ENCODE measurements at places on chromosomes 2 and 18.

GRCh38 chr2:49972699-49973098 is 818.4 kb upstream of the FSHR start:
- DNase-seq: no peak

DNA sequence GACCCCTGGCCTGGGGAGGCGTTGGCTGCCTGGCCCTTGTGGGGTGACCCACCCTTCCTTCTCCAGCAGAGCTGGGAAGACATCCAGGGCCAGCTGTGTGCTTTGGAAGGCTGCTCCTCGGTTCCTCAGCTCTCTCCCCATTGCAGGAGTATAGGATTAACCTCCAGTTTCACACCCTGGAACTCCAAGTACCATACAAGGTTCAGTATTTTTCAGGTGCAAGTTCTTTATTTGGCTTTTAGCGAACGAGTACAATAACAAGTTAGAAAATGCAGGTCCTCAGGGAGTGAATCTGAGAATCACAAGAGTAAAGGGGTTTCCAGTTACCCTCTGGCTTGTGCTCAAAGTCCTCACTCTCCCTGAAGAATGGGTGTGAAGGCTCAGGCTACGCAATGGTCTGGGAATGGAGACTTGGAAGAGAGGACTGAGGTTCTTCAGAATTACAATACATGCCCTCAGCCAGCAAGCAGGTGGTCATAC is 101.2 kb downstream of the APOB start:
- no peak for DNase-seq

GRCh38 chr18:7813131-7813530 is 246.0 kb downstream of the PTPRM start:
- DNase-seq: no peak

DNA sequence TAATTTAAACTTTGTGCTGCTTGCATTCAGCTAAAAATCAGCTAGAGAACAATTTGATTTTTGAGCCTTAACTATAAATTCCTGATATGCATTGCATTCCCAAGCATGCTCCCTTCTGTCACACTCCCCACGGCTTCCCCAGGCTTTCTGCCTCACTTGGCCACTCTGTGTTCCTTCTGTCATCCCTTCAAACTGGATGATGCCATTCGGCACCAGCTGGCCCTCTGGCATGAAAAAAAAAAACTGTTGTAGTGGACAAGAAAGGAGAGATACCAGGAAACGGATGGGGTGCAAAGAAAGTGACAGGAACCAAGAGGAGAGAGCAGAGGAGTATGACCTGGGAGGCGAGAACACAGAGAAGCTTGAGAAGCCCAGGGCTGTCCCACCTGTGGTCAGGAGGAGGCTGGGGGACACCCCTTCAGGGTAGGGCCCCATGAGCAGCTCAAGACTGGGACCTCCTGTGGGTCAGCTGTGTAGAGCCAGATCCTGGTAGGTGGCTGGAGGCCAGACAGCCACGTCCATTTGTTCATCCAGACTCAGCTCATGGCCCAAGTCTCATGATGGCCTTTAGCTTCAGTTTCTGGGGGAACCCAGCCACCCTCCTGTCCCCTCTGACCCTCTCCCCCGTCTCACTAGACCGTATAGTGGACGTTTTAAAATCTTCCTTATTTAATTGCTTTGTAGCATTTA is 211.8 kb downstream of the GBX2 start:
- no peak for DNase-seq

DNA sequence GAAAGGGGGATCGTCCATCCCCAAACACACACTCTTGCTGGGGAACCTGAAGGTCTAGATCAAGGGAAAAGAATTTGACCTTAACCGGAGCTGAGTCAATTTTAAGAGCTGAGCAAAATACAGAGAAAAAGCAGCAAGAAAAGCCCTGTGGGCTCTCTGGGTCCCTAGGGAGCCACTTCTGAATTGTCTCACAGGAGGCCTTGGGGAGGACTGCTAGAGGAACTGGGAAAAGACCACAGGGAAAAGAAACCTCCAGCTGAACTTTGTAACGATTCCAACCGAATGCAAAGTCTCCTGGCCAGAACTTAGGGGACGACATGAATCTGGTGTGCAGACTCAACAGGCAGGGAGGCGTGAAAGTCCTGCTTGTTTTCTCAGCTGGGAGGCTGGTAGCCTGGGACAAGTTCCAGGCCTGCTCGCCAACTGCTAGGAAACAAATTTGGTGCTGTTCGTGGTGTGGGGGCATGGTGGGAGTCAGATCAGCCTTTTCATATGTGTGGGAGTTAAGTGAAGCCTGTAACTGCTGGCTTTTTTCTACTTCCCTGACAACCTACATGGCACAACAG is 644.6 kb upstream of the CNTNAP5 start:
- no peak for DNase-seq

GRCh38 chr2:42931818-42932195 is 139.4 kb upstream of the HAAO start:
- no peak for DNase-seq

GRCh38 chr2:8204711-8205110 is 477.1 kb upstream of the ID2 start:
- DNase-seq: no peak

- DNase-seq: no peak
Observed at GRCh38 chr18:8006979-8007378, 439.9 kb downstream of the PTPRM start.

- no peak for DNase-seq
Observed at GRCh38 chr2:65024149-65024829, 31.9 kb upstream of the CEP68 start.

- no peak for DNase-seq
Observed at GRCh38 chr2:69789772-69790600, 39.5 kb upstream of the GMCL1 start.

- no peak for DNase-seq
Observed at GRCh38 chr2:24832521-24832920, 39.3 kb downstream of the CENPO start.

GRCh38 chr2:54770211-54770610 is 46.7 kb downstream of the EML6 start:
- DNase-seq: no peak

DNA sequence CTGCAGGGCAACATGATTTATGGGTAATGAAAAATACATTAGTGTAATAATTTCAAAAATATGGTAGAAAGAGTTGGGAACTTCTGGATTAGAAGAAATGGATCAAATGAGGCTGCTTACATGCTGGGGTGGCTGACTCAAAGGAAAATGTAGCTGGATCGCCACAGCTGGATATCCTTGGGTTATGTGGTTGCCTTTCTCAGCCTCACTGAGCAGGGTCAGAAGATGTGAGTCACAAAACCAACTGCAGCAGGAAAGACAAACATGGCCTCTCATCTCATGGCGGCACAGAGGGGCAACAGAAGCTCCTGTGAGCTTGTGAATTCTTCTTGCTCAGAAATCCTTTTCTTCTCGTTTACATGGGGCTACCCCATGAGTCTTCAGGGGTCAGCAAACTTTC is 317.1 kb upstream of the SPRED2 start:
- DNase-seq: no peak

GRCh38 chr2:146532509-146533147 is 1312.2 kb upstream of the ACVR2A start:
- DNase-seq: no peak

DNA sequence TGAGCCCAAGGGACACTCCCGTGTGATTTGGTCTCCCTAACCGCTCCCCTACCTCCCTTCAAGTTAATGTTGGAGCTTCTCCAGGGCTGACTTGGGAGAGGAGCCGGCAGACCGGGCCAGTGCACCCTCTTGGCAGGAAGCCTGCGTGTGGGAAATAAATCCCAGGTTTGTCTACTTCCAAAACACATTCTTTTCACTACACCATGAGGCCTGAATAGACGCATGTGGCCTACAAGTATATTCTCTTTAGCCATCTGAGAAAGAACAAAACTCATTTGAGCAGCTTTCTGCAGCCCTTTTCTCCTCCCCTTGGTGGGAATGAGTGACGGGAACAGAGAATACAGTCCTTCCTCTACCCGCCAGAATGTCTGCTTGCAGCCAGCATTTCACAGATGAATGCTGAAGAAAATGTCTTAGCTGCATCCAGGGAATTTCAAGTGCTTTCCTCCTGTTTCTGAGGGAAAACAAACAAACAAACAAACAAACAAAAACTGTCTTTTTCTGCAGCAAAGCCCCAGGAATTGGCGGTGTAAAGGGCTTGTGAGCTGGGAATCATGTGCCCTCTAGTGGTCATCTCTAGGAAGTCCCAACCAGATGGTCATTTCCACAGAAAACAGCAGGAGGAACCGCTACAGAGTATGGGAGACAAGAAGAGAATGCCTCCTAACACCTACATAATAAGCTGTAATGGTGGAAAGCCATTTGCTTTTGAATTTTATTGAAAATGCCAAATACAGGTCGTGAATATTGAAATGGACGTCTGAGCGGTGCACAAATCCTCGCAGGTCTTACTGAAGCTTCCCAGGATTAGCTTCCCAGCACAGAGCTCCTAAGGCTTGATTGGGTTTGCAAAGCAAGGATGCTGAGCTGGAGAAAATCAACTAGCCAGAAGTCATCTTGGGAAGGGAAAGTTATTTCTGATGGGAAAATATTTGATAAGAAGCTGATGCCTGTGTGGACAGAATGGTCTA is 41.2 kb upstream of the DAPL1 start:
- no peak for DNase-seq

DNA sequence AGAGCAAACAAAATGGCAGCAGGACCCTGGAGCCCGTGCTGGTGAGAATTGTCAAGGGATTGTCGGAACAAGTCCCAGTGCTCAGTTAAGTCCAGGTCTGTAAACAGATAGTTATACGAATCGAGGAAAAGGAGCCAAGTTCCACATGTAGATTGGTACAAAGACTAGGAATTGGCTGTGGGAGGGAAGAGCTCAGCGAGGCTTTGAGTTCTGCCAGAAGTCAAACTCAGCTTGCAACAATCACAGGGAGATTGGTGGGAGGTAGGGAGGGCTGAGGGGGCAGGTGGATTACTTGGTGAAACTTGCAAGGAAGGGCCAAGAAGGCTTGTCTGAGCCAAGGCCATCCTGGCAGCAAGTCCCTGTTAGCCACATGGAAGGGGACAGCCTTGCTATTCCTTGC is 217.8 kb upstream of the ARL4C start:
- DNase-seq: no peak

DNA sequence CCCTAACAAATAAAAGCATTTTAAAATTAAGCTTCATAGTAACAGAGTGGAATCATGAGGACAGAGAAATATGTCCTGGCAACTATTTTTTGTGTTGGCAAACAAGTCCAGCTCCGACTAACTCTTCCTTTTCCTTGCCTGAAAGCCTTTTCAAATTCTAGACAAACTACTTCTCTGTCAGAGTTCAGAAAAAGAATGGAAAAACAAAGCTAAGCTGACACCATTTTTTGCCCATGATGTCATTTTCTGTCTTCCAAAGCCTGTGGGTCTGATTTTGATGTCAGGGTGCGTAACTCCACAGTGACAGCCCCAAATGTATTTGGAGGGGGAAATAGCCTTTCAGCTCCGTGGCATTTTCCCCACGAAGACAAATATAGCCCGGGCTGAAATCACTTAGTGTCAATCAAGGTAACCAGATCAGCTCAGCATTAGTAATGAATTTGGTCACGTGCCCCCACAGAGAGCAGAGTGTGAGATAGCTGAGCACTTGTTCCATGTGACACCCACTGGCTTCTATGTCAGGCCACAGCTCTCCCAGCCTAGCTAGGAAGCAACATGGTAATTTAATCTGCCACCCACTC is 233.0 kb upstream of the SIX2 start:
- no peak for DNase-seq

DNA sequence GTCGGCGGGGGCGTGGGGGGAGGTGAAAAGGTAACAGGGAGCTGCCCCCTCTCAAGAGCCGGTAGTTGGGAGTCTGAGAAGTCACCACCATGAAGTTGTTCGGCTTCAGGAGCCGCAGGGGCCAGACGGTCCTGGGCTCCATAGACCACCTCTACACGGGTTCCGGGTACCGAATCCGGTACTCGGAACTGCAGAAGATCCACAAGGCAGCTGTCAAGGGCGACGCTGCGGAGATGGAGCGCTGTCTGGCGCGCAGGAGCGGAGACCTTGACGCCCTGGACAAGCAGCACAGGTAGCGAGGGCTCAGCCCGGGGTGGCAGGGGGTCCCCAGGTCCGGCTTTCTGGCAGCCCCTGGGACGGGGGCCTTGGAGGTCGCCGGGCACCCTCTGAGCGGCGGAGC is 47.1 kb upstream of the ZNF519 start:
- no peak for DNase-seq

DNA sequence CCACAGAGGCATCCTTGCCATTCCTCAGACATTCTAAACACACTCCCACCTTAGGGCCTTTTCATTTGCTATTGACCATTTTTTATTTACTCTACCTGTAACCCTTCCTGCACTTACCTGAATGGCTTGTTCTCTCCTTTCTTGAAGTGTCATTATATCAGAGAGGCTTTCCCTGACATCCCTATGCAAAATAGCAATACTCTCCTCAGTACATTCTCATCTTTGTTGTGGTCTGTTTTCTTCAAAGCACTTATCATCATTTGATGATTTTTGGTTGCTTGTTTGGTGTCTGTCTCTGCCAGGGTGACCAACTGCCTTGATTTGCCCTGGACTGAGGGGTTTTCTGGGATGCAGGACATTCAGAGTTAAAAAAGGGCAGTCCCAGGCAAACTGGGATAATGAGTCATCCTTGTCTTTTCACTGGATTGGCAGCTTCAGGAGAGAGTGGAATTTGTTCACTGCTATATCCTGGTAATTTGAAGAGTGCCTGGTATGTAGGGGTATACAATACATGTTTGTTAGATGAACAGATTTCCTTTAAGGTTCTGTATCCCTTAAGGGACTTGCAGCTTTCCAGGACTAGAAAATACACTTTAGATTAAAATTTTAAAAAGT is 102.4 kb downstream of the BABAM2 start:
- DNase-seq: no peak

DNA sequence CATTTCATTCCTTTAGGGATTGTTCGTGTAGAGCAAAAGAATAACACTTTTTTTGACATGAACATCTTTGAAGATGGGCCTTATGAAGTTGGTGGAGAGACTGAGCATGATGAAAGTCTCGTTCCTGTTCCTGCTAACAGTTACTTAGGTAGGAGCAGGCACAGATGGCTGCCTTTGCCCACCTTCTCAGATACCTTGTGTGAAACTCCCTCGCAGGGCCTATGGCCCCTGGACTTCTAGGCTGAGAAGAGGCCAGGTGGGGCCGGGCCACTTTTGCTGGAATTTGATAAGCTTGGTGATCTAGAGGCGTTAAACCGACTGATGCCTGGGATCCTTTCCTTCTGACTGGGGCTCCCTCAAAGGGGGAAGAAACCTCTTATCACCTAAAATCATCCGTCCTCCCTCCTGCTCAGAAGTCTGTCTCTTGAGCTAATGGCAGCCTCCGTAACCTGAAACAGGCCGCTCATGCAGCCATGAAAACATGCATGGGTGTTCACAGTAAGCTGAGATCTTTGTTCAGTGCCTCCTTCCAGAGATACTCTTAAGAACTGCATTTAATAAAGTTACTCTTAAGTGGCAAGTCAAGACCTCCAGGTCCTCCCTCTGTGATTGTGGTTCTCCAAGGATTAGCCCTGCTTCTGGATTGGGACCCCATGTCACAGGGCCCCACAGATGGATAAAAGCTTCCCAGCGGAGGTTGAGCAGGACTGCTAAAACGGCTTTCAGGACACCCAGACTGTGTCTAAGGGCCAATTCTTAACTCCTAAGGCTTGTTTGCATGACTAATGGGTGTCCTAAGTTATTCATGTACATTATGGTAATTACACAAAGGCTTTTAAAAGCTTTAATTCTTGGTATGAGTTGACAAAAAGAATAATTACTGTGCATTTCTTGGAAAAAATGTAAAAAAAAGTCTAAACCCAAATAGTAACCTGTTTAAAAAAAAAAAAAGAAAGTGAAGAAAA is 43.9 kb downstream of the ITGA6 start:
- no peak for DNase-seq

- DNase-seq: no peak
Observed at GRCh38 chr2:109532728-109533076, 81.1 kb downstream of the SEPTIN10 start.
